Left renal cortex interstitium (tissue), 4 donors: ENCODE measurements at places on chromosomes 13 and 19. TPM values are rescaled to one million over a fixed set of nuclear protein-coding genes. Genes with fewer than 3 reads are reported as not detected.

- DNase-seq, result no peak
Observed at GRCh38 chr19:38204096-38204495, 19.9 kb downstream of the DPF1 start.

- no peak for DNase-seq
Observed at GRCh38 chr19:43804432-43804831, 2.2 kb upstream of the LYPD5 start.

DNA sequence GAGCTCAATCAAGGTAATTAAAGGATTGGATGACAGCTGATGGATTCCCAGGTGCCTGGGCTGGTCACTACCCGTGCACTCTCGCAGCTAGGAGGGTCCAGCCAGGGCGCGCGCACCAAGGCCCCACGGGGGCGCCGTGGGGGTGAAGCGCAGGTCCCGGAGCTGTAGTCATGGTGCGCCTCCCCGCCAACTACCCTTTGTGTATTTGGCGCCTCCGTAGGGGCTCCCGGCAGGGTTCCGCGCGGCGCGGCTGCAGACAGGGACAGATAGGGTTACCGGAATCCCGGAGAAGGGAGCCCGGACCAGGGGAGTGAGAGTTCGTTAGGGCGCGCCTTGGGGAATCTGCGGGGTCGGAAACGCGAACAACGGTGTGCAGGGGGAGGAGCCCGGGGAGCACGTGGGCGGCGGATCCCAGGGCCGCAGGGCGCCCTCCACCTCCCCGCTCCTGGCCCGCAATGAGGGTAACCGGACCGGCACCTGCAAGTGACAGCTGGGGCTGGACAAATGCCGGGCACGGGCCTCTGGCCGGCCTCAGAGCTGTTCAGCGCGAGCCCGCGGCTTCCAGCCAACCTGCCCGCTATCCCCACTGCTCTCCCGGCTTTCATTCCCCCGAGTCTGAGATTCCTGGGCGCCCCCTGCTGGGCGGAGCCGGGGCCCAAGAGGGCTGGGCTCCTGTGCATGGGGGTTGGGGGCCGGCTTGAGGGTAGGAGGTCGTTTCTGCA is 3.4 kb upstream of the PRAM1 start:
- DNase-seq, result peak; percentile 74

- DNase-seq, result no peak
Observed at GRCh38 chr19:1288833-1289685, 3.4 kb downstream of the EFNA2 start.

CACNG8 gene
- 0.48 TPM for polyA plus RNA-seq

GSX1 gene
- polyA plus RNA-seq, result not detected

ZNF561 gene
- polyA plus RNA-seq, result 54.9 TPM
